Lower lobe of right lung (tissue), 2 donors: ENCODE measurements at places on chromosomes 16 and 17. TPM values are rescaled to one million over a fixed set of nuclear protein-coding genes. Genes with fewer than 3 reads are reported as not detected.

GRCh38 chr17:68587847-68588246 is 13.3 kb downstream of the FAM20A start:
- no peak overlapping the region for H3K27ac ChIP-seq
- H3K36me3 ChIP-seq: no peaks in the 10 kb centered on the region
- no peaks in the 10 kb centered on the region for H3K4me1 ChIP-seq
- no peak overlapping the region for H3K4me3 ChIP-seq
- no peak for DNase-seq
- H3K27me3 ChIP-seq: no peaks in the 10 kb centered on the region

The ITGAD gene
- total RNA-seq: 0.62 TPM

The MRPL10 gene
- total RNA-seq: 33.2 TPM

GRCh38 chr17:63579633-63580032 is 21.1 kb upstream of the TACO1 start:
- no peak for DNase-seq
- H3K27ac ChIP-seq: peak overlapping the region; percentile 34
- peaks cover 6% of the 10 kb centered on the region for H3K4me1 ChIP-seq
- H3K27me3 ChIP-seq: no peaks in the 10 kb centered on the region
- no peak overlapping the region for H3K4me3 ChIP-seq
